ENCODE measurements at places on chromosomes 13 and 19.

DNA sequence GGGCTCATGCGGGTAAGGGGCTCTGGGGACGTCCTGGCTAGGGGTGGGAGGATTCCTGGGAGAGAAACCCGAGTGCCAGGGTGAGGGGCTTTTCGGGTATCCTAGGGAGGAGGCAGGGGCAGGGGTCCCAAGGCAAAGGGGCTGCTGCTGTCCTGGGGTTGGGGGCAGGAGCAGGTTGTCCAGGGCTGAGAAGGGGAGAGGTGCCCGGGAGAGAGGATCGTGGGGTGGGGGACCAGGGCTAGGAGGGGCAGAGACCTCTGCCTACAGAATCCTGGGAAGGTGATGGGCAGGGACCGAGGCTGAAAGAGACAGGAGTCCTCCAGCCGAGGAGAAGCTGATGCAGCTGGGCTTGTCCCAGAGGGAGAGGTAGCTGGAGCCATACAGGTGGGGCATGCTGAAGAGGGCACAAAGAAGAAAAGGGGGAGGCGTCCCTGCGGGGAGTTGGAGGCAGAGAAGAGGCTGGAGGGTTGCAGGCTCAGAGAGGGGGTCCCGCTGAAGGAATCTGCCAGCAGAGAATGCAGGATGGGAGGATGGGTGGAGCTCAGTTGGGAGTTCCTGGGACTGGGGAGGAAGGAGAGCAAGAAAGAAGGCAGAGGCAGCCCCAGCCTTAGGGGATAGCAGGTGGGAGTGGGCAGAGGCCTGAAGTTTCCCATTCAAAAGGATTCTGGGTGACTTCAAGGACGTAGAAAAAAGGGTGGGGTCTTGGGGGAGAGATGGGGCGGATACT is 574 bp downstream of the CYP2S1 start:
- DNase-seq = no peak

DNA sequence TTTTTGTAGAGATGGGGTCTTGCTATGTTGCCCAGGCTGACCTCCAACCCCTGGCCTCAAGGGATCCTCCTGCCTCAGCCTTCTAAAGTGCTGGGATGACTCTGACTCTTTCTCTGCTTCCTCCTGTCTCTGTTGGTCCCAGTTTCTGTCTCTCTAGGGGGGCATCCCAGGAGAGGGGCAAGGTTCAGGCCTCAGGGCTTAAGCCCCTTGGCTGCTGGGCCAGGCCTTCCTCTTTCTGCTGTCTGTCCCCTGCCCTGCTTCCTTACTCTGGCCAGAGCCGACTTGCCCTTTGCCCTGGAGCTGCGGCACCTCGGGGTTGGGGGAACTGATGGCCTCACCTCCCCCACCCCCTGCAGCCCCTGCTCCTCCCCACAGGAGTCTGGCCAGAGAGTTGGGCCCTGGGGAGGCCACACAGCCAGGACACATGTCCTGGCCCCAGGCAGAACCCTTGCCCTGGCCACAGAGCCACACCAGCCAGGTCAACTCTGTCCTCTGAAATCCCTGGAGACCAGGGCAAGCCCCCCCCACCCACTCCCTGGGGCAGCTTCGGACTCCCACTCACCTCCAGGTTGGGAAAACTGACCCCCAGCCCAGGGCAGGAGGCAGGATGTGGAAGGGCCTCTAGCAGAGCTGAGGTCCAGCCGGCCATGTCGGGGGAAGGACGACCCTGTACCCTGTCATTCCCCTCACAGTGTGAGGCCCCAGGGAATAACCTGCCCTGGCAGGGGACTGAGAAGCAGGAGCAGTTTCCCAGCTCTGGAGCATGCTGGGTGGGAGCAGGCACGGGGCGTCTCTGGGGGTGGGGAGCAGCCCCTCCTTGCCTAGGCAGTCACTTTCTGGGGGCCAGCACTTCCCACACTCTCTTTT is 23.7 kb downstream of the CEBPA start:
- DNase-seq = no peak

- DNase-seq = no peak
Measured at GRCh38 chr13:30466358-30466714, 600 bp upstream of the HMGB1 start.

GRCh38 chr13:28037399-28037798 is 48.9 kb upstream of the URAD start:
- no peak for DNase-seq

DNA sequence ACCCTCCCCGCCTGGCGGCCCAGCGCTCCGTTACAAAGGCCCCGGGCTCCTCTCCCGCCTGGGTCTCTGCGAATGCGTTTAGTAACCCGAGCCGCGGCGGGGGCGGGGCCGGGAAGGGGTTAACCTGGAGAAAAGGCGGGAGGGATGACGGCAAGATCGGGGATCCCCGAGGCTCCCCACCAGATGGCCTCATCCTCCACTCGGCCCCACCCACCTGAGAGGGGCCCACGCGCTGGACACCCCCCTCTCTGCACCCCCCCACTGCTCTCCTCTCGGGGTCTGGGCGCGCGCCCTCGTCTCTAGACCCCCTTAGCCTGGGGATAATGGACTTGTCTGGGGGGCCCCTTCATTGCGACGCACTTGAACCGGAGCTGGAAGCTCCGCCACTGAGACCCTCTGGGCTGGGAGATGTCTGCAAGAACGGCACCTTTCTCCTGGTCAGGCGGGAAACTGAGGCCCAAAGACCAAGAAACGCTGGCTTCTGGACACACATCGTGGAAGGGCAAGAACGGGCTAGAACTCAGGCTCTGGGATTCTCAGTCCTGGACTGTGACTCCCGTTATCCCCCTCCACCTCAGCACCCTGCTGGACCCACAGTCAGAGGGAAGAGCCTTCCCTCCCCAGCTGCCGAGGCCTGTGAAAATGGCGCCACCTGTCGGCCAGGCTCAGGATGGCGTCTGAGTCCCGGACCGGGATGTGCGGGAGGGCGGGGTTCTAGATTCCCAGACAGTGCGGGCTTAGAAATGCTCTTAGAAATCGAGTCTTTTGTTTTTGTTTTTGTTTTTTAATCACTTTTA is 2.9 kb upstream of the LTBP4 start:
- DNase-seq = peak; percentile 86

DNA sequence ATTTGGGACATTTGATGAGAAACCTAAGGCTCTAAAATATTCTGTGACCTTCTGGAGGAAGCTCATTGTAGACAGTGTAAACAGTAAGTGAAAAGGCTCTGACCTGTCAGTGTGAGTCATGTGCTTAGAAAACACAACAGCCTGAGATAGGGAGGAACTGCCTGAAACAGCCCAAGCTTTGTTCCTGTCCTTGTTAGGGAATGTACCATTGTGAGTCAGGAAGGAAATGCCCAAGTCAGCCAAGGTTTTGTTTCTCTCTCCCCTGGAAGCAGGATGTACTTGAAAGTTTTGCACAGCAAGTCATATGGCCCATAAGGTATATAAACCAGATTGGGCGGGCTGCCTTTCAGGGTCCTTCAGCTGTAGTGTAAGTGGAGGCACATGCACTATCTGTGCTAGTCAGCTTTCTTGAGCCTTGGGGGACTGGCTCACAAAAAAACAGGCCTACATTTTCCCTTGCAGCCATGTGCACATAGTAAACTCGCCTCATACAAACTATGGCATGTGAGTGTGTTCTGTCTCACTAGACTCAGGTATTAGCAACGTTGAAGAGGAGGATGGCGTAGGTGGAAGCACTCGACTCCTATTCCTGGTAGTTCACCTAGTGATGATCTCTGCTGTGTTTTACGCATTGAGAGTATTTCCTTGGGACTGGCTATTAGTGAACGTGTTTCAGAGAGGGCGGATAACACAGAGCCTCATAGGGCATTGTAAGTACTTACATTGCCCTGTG is 141.2 kb upstream of the KLHL1 start:
- DNase-seq = no peak

DNA sequence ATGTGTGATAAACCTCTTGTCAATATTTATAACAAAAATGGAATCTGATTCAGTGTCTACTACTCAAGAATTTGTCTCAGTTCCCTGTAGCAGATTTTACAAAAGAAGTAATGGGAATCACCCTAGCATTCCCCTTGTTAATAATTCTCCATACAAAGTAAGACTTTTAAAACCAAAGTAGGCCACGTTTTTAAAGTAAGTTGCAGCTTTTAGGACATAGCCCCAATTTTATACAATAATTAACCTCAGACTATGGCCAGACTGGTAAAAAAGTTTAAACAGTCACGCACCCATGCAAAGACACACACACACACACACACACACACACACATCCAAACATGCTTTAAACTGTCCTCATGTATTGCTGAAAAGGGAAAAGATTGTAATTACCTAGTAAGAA is 589.9 kb downstream of the PCDH9 start:
- DNase-seq = no peak

- DNase-seq = no peak
Measured at GRCh38 chr13:102983496-102983895, 82.7 kb downstream of the SLC10A2 start.

GRCh38 chr13:30443957-30444404 is 21.7 kb downstream of the UBE2L5 start:
- DNase-seq = no peak

GRCh38 chr13:25111585-25111956 is 15.6 kb downstream of the PABPC3 start:
- no peak for DNase-seq

- no peak for DNase-seq
Measured at GRCh38 chr19:1765232-1765903, 12.1 kb downstream of the ONECUT3 start.

- no peak for DNase-seq
Measured at GRCh38 chr13:31460061-31460460, 260.3 kb downstream of the B3GLCT start.

DNA sequence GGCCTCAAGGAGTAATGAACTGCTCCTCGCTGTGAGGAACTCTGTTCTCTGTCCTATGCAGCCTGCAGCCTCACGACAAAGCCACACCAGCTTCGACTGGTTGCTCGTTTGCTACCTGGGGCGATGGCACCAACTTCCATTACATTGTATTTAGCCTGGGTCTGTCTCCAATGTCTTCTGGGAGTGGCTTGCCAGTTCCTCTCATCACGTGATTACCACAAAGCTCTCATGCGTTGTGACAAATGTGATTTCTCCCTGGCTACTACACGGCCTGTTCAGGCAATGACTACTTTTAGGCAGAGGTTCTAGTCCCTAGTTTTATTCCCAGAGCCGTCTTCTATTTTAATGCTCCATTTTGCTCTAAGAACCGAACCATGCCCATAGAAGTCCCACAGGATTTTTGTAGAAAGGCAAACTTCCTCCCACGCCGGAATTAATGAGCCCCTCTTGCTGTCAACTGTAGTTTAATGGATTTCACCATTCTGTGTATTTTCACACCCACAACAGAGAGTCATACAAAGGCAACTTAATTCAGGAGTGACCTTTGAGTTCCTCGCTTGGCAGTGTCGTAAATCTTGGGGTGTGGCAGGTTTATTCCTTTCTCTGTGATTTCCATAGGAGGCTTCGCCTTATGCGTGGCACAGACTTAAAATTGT is 351.9 kb downstream of the EFNB2 start:
- no peak for DNase-seq

DNA sequence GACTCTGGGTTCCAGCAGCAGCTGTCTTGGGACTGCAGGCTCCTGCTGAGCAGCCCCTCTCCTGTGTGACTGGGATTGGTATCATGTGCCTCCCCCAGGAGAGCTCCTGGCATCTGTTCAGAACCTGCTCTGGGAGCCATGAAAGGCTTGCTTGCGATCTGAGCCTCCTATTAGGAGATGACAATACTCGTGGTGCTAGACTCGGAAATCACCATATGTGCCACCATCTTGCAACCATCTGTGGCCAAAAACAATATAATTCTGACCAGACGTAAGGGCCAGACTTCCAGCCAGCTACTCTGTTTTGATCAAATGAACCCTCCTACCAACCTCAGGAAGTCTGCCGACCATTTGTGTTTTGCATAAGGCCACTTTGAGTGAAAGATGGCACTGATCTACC is 484.7 kb downstream of the IRS2 start:
- no peak for DNase-seq

GRCh38 chr13:110446575-110446890 is 115.0 kb downstream of the RAB20 start:
- no peak for DNase-seq

DNA sequence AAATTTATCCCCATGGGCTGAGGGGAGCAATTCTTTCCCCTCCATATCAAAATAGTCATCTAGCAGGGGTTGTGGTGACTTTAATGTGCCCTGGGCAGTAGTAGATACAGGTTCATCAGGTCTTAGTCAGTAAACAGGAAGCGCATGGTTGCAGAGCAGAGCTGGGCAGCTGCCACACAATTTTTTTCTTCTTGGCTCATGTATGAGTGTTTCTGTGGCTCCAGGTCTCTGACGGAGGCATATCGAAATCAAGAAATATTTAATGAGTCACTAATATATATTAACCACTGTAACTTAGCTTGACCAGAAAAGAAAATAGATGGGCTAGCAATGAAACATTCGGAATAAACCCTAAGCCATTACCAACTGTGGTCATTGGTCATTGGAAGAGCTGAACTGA is 68.4 kb upstream of the UBL3 start:
- no peak for DNase-seq

GRCh38 chr19:1055886-1056620 is 10.9 kb upstream of the ARHGAP45 start:
- DNase-seq = no peak

GRCh38 chr13:46313432-46314257 is 73.4 kb downstream of the RUBCNL start:
- DNase-seq = no peak

- peak; percentile 90 for DNase-seq
Measured at GRCh38 chr19:18932216-18932841, 8.7 kb downstream of the HOMER3 start.

- DNase-seq = peak; percentile 25
Measured at GRCh38 chr19:38224014-38224862, at the start of gene DPF1. DPF1 (minus strand) TSS chr19:38224222; CDS start chr19:38224142, 80 bp downstream.
